ENCODE measurements at places on chromosomes 11 and 22.

- no peak for DNase-seq
These were observed 123.5 kb upstream of the APOA1 start for GRCh38 chr11:116960930-116961329.

- no peak for DNase-seq
These were observed 50.2 kb downstream of the RPL27A start for GRCh38 chr11:8732748-8733241.

GRCh38 chr11:123072332-123072761 is 10.4 kb upstream of the HSPA8 start:
- no peak for DNase-seq

- DNase-seq = no peak
These were observed 27.5 kb upstream of the MTCH2 start for GRCh38 chr11:47669856-47670255.

All from bone marrow (tissue), 2 donors.